ENCODE measurements at places on chromosomes 6 and 20. TPM values are rescaled to one million over a fixed set of nuclear protein-coding genes. Genes with fewer than 3 reads are reported as not detected.

DNA sequence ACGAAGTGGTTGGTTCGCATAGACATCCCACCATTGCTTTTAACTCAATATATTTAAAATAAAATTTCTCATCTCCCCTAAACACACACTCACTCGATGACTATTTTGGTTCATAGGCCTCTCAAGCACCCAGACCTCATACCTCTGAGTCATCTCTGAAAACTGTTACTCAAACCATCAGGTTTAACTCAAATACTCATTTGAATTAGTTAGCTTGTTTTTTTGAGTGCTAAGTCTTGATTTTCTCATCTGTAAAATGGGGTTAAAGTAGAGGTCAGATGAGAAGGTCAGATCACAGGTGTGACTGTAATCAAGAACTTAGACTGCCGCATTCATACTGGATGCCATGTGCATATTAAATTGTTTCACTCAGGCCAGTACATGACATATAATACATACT lies 243.9 kb upstream of the TENT5A start:
- no peak for DNase-seq

DNA sequence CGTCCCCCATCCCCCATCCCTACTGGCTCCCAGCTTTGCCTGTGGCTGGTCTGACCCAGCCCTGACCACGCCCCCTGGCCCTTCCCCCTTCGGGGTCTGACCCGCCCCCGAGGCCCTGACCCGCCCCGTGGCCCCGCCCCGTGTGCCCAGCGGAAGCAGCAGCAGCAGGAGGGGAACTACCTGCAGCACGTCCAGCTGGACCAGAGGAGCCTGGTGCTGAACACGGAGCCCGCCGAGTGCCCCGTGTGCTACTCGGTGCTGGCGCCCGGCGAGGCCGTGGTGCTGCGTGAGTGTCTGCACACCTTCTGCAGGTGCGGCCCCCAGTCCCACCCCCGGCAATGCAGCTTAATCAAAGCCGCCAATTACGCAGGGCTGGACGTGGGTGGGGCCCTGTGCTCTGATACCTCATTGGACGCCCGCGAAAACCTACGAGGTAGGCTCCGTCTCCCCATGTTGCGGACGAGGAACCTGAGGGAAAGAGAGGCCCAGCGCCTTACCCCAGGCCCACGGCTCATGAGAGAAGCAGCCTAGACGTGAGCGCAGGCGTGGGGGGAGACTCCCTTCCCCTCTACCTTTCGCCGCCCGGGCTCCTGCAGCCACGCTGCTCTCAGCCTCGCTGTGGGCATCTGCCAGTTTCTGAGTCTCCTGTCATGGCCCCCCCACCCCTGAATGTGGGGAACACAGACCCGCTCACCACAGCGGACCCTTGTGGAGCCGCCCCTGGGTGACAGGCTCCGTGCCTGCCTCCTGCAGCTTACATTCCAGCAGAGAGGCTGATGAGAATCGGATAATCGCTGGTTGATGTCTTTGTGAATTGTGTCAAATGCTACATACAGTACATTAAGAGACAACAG lies 12.8 kb downstream of the RBCK1 start:
- peak; percentile 57 for DNase-seq

- DNase-seq = no peak
Measured at GRCh38 chr6:150297327-150298029, 71.3 kb upstream of the IYD start.

DNA sequence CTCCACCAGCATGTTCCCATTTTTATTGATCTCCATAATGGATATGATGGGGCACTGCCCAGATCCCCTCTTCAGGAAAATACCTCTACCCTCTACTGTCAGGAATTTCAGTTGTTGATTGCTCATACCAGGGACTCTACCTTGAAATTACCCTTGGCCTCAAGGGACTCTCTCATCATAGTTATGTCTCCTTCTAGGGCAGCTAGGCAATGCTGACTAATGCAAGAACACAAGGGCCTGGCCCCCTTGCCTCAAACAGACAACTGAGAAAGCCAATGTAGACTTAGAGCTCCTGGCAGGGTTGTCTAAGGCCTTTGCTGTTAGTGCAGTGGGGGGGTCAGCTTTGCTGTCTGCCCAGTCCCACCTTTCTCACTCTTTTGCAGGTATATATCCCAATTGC lies 493.1 kb downstream of the BTBD3 start:
- no peak for DNase-seq

DNA sequence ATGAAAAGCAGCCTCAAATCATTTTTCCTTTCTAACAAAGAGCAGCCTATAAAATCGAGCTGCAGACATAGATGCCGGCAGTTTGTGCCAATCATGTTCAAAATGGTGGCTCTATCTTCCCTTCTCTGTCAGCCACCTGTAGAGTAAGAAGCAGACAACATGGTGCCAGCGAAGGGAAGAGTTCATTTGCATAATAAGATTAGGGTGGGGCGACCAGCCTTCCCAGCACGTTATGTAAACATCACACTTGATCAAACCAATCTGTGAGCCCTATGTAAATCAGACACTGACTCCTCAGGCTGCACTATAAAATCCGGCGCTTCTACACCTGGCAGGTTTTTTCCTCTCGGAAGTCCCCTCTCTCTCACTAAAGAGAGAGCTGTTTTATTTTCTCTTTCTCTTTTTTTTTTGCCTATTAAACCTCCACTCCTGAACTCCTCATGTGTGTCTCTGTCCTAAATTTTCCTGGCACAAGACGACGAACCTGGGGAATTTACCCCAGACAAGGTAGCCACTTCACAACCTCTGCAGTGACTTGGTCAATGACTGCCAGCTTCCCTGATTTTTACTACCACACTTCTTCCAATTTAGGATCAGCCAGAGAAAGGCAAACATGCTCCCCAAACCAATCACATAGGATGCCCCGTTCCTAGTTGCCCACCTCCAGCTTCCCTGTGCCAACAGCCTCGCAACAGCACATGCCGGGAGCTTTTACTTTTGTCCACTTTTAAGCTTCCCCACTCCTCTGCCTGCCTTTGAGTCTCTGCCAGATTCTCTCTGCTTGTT lies 12.9 kb downstream of the TPMT start:
- DNase-seq = no peak

DNA sequence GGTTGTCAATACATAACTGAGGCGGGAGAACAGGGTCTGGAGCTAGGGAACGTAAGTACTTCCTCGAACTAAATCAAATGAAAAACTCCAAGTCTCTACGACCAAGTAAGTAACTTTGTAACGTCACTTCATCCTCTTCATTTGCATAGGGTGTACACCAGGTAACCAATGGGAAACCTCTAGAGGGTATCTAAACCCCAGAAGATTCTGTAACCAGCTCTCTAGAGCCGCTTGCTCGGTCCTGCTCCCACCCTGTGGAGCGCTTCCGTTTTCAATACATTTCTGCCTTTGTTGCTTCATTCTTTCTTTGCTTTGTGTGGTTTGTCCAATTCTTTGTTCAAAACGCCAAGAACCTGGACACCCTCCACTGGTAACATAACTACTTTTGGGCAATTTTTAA lies 133.5 kb upstream of the TMEM170B start:
- DNase-seq = no peak

DNA sequence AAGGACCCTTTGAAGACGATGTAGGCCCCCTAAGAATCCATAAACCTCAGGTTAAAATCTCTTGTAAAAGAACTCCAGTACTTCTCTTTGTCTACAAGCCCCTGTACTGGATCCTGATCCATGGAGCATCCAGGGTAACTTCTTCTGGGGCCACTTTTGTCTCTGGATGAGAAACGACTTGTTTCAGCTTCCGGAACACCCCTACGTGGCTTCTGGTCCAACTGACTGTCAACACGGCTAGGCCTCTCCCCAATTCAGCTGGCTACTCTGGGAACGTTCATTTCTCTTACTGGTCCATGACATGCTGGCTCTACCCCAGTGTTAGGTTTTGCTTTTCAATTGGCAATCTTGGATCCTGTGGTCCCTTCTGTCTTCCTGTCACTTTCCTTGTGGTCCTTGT lies 198.0 kb downstream of the BACH2 start:
- DNase-seq = no peak

GRCh38 chr6:125752773-125753172 lies 3.3 kb downstream of the HEY2 start:
- DNase-seq = no peak

DNA sequence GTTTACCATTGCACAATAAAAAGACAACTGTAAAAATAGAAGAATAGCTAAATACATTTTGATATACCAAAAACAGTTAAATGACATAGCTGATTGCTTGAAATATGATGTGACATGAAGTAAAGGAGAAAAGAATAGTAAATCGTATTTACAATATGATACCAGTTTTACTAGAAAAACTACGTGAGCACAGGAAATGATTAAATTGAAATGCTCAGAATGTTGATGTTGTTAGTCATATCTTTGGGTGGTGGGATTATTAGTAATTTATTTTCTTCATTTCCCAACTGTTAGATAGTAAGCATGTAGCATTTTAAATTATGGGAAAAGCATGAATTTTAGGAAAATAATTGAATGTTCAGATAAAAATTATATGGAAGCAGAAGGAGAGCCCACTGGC lies 268.3 kb upstream of the TAB2 start:
- DNase-seq = no peak

- no peak for DNase-seq
Measured at GRCh38 chr20:53873230-53873604, 197.2 kb downstream of the BCAS1 start.

GRCh38 chr6:12635375-12635774 lies 81.2 kb upstream of the PHACTR1 start:
- no peak for DNase-seq

GRCh38 chr20:44034451-44034850 lies 119.8 kb downstream of the TOX2 start:
- DNase-seq = no peak

DNA sequence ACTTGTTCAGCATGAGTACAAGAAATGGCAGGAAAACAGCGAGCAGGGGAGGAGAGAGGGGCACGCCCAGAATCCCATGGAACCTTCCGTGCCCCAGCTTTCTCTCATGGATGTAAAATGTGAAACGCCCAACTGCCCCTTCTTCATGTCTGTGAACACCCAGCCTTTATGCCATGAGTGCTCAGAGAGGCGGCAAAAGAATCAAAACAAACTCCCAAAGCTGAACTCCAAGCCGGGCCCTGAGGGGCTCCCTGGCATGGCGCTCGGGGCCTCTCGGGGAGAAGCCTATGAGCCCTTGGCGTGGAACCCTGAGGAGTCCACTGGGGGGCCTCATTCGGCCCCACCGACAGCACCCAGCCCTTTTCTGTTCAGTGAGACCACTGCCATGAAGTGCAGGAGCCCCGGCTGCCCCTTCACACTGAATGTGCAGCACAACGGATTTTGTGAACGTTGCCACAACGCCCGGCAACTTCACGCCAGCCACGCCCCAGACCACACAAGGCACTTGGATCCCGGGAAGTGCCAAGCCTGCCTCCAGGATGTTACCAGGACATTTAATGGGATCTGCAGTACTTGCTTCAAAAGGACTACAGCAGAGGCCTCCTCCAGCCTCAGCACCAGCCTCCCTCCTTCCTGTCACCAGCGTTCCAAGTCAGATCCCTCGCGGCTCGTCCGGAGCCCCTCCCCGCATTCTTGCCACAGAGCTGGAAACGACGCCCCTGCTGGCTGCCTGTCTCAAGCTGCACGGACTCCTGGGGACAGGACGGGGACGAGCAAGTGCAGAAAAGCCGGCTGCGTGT lies 11.6 kb downstream of the TNFAIP3 start:
- DNase-seq = no peak

GRCh38 chr6:131029626-131030297 lies 33.3 kb downstream of the EPB41L2 start:
- no peak for DNase-seq

DNA sequence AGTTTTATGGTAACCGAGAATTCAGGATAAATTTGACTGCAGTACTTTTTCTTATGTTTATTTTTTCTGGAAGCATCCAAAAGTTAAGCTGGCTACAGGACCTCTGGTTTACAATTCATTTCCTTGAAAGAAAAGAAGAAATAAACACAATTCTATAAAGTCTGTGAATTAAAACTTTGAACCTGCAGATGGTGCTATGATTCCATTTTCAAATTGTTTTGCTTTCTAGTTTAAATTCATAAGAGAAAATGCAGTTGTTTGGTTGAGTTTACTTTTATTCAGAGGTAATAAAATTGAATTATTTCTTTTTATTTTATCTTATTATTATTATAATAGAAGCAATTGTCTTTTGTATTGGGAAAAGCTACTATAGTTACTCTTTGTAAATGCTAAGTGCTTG lies 1.8 kb upstream of the VIP start:
- DNase-seq = no peak

DNA sequence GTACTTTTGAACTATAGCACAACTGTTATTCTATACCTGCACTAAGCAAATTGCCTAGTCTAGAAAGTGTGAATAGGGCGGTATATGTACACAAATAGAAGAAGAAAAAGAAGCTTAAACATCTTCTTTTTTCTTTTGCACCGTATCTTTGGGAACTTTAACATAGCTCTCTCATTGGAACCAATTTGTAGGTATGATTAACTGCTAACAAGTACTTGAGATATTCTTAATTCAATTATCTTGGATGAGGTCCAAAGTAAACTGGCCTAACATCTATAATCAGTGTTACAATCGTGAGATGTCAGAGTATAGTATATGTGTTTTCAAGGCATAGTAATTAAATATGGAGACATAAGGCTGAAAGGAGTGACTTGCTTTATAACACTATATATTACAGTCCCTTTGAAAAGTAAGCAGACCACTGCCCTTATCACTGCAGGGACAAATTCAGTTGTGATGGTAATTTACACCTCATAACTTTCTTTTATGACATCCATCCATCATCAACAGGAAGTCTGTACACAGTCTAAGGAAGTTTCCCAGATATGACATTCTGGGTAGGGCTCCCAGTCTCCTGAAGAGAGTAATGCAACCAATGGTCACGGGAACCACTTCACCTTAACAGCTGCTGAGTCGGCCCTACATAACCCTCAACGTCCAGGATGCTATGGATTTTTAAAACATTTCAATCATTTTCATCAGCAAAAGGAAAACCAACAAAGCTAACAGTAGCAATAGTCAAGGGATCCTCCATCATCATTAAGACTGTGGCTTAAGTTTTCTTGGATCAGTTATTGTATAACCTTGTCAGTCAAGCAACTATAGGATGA lies 37.6 kb downstream of the NKAIN2 start:
- peak; percentile 20 for DNase-seq

GRCh38 chr20:31833931-31834521 lies 11.4 kb downstream of the FOXS1 start:
- no peak for DNase-seq

DNA sequence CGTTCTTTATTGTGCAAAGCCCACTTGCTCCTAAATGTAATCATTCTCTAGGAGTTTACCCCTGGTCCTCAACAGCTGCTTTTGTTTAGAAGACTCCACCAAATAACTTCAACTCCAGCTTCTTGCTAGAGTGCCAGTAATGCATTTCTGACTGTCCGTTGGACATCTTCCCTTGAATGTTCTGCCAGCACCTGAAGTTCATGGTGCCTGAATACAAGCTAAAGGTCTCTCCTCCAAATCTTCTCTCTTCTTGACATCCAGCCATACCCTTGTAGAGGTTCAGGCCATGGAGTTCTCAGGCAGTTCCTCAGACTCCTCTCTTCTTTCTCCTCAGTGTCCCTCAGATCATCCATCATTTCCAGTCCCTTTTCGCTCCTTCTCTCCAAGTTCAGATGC lies 21.7 kb downstream of the PHACTR2 start:
- no peak for DNase-seq

Gene ZC3H12D
- 0.31 TPM for polyA plus RNA-seq

Gene MUC22
- polyA plus RNA-seq = not detected

Gene AIF1
- polyA plus RNA-seq = 28.2 TPM

Gene XKR7
- polyA plus RNA-seq = not detected

Gene CTAGE9
- not detected for polyA plus RNA-seq

Gene KHDC1L
- polyA plus RNA-seq = 0.23 TPM
